ENCODE measurements at places on chromosomes 4 and X.

DNA sequence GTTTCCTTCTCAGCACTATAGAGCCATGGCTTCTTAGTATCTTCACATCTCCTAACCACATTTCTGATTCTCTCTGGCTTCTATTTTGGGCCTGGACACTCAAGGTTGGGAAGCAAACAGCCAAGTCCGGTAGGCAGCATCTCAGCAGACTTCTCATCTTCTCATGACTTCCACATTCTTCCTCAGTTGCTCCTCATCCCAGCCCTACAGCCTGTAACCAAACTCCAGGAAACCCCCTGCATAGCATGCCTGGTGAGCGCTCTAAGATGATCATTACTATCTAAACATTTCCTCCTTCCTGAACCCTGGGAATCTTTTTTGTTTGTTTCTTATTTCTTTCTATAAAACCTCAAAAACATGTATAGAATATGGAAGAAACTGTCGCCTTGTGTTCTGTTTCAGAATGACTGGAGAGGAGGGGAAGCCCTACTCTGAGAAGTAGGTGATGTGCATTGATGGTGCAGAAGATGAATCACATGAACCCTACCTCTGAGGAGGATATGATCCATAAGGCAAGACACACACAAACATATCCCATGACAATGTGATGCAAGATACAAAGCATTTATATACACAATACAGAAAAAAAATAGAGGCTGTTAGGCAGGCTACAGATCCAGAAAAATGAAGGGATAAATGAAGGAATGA lies 219.8 kb upstream of the GYPA start:
- no peak for DNase-seq

DNA sequence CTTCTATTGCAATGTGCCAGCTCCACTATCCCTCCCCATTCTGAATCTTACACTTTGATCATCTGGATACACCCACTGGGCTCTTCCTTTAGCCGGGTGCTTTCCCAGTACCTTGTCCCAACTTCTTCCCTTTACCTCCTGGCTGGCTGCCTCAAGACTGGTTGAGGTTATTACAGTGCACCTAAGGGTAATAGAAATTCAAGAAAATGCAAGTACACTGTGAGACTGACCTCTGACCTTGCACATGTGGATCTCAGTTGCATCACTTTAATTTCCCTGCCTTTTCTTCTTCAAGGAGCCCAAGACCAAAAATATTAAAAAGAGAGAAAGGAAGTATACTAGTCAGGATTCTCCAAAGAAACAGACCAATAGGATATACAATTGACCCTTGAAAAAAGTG lies 53.9 kb upstream of the NOCT start:
- no peak for DNase-seq

DNA sequence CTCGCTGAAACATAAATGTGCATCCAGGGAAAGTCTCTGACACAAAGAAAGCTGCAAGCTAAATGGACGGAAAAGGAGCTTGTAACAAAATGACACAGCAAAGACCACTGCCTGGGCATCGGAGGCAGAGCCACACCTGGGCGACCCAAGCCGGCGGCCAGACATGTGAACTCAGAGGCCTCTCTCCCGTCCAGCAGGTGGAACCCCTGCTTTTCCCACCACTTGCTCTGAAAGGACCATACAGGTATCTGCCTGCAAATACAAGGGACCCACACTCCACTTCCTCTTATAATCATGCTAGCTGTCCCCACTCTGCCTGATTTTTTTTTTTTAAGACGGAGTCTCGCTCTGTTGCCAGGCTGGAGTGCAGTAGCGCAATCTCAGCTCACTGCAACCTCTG lies 12.0 kb downstream of the CPLX1 start:
- no peak for DNase-seq

- peak; percentile 28 for DNase-seq
Measured at GRCh38 chrX:123961268-123962005, at the start of gene STAG2. TSS of gene STAG2 (plus strand) at chrX:123961706. CDS start at chrX:124022628, 60,922 bp downstream.

Data from BJ (cell line).